ENCODE measurements at places on chromosomes 1 and 21.

GRCh38 chr1:89975540-89976125, 19.3 kb upstream of the ZNF326 start:
- DNase-seq = no peak

DNA sequence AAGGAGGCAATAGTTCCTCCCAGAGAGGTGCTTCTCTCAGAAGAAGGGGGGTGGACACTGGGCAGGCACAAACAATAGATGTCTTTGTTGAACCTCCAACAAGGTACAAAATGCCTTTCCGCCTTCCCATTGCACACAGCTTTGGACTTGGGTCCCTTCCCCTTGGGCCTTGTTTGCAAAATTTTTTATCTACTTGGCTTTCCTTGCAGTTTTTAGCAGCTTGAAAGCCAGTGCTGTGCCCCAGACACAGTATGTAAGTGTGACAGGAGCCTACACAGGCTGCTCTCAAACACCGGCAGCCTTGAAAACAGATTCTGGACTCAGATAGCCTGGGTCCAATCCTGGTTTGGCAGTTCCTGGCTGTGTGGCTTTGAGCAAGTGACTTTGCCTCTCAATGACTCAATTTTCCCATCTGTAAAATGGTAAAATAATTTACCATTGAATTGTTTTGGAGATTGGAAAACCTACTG, 43.0 kb downstream of the ELAPOR1 start:
- no peak for DNase-seq

DNA sequence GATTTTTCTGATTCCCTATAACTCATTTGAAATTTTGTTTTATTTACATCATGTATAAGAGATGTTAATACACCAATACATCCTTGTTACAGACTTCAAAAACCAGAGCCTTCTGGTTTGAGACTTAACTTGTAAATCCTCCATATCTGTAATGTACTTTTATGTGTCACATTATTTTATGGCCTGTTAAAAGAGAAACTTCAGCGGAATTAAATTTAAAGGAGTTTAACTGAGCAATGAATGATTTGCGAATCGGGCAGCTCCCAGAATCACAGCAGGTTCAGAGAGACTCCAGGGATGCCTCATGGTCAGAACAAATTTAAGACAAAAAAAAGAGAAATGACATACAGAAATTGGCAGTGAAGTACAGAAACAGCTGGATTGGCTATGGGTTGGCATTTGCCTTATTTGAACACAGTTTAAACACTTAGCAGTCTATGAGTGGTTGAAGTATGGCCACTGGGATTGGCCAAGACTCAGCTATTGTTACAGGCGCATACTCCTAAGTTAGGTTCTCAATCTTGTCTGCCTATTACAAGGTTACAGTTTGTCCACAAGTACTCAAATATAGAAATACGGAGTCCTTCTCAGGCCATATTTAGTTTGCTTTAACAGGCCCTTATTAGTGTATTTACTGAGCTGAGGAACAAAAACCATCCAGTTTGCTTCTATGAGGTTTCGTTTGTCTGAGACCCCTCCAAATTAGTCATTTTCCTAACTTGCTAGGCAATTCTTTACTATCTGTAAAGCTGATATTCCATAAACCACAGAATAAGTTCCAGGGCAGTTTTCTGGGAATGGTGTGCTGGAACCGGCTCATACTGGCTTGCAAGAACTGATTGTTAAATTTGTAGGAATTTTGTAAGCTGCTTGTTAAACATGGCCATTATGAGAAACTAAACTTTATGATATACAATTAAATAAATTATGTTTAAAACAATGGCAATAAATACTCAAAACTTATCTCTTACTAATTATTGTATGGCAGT, 56.2 kb upstream of the WDR26 start:
- DNase-seq = no peak

DNA sequence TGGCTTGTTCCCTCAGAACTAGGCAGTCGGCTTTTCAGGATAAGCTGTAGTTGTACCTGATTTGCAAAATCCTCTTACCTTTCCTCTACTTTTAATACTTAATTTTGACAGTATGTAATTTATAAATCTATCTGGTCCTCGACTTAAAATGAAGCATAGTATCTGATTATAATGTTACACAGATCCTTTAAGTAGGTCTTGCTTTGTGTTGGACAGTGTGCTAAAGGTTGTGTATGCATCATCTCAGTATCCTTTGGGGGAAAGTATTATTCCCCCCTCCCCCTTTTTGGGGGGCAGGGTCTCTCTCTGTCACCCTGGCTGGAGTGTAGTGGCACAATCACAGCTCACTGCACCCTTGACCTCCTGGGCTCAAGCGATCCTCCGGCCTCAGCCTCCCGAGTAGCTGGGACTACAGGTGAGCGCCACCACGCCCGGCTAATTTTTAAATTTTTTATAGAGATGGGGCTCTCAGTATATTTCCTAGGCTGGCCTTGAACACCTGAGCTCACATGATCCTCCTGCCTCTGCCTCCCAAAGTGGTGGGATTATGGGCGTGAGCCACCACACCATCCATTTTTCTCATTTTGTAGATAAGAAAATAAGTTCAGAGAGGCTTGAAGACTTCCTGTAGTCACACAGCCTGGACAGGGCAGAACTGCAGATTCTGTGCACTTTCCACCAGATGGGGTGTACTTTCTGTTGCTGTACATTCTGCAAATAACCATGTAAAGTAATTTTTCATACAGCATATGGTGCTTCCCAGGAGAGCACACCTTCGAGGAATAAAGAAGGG, 791 bp upstream of the STX6 start:
- no peak for DNase-seq

DNA sequence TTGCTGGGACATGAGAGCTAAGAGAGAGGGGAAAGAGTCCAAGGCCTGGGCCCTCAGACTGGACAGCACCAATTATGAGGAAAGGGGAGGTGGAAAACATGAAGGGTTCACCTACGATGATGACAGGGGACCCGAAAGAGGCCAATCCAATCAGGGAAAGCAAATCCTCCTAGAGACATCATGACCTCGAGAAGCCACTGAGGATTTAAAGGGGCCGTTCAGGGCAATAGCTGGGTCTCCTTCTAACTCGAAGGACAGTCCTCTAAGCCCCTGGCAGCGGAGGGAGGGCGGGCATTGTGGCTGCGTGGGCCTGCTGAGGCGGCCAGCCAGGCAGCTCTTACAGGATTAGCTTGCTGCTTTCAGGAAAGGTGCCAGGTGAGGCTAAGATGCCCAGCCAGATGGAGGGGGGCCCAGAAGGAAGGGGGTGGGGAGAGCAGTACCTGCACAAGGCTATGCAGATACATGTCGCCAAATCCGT, 7.4 kb downstream of the MEF2D start:
- no peak for DNase-seq

DNA sequence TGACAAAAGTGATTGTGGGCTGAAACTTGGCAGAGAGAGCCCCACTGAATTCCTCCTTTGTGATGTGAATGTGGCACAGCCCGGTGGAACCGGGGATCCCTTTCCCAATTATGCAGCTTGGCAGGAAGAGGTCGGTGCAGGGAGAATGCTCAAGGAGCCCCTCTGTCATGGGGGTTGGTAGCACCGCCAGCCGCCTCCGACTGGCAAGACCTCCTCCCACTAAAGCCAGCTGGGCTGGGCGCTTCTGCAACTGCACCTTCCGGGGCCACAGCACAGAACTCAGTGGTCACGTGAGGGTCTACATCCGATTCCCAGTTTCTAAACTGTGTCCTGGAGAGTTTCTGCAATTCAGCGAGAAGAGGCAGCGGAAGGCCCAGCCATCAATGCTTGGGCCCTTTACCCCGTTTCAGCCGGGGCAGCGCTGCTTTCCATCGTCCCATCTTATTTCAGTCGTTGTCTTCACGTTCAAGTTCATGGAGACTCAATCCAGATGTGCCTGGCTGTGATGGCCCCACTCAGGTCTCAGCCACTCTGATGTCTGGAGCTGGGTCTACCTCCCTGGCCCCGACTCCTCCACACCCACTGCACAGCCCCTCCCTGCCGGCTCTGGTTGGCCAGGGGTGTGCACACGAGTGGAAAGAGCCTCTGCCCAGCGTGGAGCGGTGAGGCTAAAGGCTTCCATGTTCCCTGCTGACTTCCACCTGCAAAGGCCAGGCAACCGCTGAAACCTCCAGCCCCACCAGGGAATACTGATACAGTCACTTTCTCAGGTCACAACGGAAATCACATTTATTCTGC, 39.8 kb upstream of the FHAD1 start:
- DNase-seq = no peak

DNA sequence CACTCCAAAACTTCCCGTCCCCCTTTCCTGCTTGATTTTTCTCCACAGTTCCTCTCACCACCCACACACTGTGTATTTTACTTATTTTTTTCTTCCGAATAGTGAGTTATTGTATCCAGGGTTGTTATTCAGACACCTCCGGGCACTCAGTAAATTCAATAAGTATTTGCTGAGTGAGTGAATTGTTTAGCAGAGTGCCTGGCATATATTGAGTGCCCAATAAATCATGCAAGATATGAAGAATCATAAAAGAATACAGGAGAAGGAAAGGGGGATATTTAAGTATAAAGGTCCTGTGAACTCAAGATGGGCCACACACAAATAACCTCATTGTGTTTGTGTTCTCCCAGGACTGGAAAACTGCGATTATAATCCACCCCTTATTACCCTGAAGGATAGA, 139.9 kb downstream of the GALNT2 start:
- DNase-seq = no peak

DNA sequence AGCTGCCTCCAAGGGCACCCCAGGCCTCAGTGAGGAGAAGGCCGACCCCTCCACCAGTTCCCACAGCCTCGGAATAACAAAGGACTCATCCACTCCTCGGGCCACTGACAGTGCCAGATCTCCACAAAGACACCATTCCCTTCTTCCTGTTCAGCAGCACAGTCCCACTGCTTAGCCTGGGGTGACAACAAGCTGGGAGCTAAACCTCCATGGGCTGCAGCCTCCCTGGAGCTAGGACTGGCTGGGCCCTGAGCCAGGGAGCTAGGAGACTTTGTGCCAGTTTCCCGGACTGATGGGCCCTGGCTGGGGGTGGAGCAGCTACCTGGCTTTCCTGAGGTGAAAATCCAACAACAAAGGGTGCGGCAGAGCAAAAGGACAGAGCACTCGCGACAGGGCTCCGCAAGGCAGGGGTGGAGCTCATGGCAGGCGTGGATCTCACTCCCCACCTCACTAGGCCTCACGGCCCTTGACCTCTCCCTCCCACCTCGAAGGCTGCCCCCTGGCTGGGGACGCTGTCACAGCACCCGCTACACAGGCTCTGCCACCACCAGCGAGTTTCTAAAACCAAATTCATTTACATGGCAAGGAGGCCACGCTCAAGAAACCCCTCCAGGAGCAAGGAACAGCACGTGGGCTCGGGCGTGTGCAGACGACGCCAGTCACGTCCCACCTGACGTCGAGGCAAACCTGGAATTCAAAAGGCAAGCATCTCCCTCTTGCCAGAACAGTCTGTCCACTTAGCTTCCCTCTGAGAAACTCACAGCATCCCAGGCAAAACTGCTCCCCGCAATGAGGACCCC, 13.8 kb downstream of the SLC35E2B start:
- no peak for DNase-seq

- no peak for DNase-seq
Measured at GRCh38 chr1:29581256-29581655, 344.9 kb downstream of the PTPRU start.

DNA sequence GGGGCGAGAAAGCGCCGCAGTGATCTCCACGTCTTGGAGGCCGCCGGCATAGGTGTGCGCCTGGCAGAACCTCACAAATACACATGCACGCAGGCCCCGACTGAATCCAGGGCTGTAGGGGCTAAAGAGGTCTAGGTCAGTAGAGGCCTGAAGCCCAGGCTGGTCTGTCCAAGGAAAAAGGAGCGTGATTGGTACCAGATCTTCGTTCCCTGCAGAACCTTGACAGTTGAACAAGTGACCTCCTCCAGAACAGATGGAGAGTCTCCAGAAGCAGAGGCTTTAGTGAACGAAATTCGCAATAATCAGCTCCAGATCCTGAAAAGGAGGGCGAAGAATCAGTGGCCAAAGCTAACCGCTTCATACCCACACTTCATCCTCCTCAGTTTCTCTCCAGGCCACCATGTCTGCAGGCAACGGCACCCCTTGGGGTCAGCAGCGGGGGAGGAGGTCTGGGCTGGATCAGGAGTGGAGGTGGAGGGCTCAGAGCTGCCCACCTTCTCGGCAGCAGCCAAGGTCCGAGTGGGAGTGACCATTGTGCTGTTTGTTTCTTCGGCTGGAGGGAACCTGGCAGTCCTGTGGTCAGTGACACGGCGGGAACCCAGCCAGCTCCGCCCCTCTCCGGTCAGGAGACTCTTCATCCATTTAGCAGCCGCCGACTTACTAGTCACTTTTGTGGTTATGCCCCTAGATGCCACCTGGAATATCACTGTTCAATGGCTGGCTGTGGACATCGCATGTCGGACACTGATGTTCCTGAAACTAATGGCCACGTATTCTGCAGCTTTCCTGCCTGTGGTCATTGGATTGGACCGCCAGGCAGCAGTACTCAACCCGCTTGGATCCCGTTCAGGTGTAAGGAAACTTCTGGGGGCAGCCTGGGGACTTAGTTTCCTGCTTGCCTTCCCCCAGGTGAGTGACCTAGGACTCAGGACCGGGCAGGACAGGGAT, 749 bp upstream of the PEX11B start:
- no peak for DNase-seq

- DNase-seq = no peak
Measured at GRCh38 chr1:228765168-228765946, 30.1 kb downstream of the RHOU start.

DNA sequence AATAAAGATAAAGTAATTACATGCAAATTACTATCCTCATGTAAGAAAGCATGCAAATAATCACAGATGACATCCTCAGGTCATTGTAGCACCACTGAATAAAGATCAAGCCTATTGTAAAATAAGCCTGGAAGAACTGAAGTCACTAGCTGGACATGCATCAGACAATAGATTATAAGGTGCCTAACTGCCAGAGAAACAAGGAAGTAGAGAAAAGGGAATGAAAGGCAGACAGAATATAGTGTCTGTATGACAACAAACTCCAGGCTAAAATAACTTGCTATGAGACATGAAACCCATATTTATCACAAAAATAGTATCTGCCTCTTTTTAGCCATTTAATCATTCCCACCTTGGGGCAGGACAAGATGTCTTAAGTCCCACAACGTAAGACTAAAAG, 108.7 kb downstream of the ENAH start:
- no peak for DNase-seq

- no peak for DNase-seq
Measured at GRCh38 chr1:155729031-155729898, 40.4 kb downstream of the DAP3 start.

- no peak for DNase-seq
Measured at GRCh38 chr1:65063025-65063424, 85.0 kb upstream of the AK4 start.

GRCh38 chr1:230826166-230826875, 42.0 kb downstream of the C1orf198 start:
- no peak for DNase-seq

All from stimulated activated CD8-positive, alpha-beta memory T cell treated with anti-CD3 and anti-CD28 coated beads, Interleukin-4, amount 100 ng/mL, for 1 hour (primary cell).